ENCODE measurements at places on chromosomes 5 and 9.

GRCh38 chr5:92748072-92748676, 832.8 kb downstream of the NR2F1-AS1 start:
- DNase-seq, result no peak

DNA sequence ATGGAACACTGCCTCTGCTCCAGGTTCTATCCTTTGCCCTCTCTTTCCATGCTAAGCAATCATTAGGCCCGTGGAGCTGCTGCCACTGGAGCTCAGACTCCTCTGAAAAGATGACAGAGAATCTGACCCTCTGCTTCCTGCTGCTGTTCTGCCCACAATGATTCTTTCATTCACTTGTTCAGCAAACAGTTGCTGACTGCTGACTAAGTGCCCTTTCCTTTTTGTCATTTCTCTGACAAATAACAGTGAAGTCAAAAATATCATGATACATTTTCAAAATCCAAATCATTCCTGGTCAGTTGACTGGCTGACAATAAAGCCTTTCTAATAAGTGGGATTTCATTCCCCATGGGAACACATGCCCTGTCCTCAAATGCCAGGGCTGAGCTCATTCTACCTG, 110.1 kb downstream of the SIL1 start:
- no peak for DNase-seq

- DNase-seq, result no peak
Observed at GRCh38 chr9:8842402-8843193, 1043.0 kb upstream of the DMAC1 start.

DNA sequence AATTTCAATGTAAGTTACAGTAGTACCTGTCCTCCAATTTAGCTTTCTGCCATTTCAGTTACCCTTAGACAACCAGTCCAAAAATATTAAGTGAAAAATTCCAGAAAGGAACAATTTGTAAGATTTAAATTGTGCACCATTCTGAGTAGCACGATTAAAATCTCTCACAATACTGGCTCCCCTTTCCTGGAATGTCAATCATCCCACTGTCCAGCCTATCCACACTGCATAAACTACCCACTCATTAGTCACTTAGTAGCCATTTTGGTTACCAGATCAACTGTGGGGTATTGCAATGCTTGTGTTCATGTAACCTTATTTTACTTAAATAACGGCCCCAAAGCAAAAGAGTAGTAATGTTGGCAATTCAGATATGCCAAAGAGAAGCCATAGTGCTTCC, 11.6 kb downstream of the KIF24 start:
- DNase-seq, result no peak

DNA sequence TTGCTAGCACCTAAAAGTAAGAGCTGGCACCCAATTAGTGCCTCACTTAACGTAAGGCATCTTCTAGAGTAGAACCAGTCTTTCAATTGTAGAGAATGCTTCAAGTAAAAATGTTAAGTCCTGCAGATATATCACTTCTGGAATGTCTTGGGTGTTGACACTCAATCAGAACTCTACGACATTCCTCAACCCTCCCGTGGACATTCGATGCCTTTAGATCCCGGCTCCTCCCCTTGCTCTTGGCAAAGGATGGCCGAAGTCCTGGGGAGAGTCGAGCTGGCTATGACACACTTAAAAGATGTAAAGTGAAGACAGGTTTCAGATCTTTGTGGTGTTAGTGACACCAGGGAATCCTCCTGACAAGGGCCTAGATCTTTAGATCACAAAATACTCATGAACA, 87.5 kb upstream of the ERCC6L2 start:
- no peak for DNase-seq

DNA sequence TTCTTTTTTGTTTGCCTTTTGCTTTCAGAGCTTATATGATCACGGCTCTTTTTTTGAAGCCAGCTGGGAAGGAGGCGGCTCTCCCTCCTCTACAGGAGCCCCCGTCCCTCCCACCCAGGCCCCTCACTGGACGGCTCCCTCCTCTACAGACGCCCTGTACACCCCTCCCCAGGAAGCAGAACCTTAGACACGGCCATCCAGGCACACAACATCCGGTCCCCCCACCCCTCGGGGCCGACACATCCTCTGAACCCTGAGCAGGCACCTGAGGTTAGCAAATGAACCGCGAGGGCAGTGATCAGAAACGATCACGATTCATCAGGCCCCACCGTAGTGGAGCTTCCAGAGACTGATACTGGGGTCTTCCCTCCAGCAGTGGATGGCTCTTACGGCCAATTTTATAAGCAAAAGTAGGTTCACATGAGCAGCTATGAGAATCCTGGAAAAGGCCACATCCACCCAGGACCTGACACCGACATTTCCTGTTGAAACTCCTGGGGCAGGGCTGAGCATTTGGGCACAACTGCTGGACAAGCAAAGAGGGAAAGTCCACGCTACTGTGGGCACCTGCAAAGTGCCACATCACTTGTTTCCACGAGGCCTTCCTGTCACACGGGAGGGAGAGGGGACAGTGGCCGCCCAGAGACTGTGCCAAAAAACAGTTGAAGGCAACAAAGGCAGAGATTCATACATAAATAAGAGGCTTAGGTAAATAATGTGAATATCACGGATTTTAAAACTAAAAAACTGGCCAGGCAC, 78.9 kb downstream of the SEMA4D start:
- DNase-seq, result peak; percentile 71

DNA sequence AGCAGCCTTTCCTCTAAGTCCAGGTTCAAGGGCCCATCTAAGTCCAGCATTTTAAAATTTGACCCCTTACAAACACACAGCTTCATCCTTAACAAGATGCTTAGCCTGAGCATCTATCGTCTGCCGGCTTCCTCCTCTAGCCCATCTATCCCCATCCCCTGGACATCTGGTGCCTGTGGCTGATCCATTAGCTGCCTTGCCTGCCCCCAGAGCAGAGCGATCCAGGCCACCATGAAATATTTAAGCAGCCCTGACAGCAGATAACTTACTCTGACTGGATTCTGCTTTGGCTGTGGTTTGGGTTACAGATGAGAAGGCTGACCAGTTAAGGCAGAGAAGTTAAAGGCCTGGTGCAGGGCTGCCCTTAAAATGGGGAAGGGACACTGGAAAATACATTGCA, 30.9 kb upstream of the CPEB4 start:
- DNase-seq, result no peak

DNA sequence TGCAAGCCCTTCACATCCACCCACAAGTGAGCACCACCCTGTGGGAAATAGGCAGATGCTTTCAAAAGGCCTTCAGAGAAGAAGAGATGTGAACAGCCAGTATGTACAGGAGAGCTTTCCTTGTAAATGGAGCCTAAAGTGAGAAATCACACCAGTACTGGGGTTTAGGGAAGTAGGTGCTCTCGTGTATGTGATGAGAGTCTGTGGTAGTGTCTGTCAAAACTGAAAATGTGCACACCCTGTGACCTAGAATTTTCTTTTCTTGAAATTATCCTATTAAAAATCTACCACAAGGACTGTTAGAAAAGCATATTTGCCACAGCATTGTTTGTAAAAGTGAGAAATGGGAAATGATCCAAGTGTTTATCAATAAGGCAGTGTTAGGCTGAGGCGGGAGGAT, 16.6 kb downstream of the OTULINL start:
- no peak for DNase-seq

- no peak for DNase-seq
Observed at GRCh38 chr9:27387722-27388121, 90.8 kb upstream of the EQTN start.

GRCh38 chr5:140251527-140251973, 51.4 kb downstream of the PFDN1 start:
- peak; percentile 81 for DNase-seq

DNA sequence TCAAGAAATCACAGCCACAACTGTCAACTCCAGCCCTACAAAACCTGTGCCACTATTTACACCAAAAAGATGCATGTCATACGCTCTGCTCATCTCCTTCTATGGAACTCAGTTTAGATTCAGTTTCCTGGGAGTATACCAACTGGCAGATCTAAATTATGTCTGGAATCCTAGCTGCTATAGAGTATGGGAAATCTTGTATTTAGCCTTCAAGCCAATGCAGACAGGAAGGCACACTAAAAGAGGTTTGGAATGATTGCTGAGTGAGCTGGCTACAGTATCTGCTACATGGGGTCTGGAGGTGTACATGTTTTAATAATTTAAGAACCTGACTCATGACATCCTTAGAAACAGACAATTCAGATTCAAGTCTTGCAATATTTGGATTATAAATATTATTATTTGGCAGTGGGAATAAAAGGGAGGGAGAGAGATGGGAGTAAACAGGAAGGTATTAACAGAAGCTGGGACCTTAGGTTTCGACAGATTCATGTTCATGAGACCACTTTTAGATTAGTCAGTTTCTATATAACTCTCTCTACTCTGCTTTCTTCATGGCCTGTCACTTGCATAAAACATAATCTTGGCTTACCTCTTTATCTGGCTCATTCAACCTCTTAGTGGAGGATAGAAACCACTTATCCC, 178.8 kb upstream of the HAPLN1 start:
- no peak for DNase-seq

- DNase-seq, result no peak
Observed at GRCh38 chr5:91956738-91957137, 573.6 kb upstream of the ARRDC3 start.

DNA sequence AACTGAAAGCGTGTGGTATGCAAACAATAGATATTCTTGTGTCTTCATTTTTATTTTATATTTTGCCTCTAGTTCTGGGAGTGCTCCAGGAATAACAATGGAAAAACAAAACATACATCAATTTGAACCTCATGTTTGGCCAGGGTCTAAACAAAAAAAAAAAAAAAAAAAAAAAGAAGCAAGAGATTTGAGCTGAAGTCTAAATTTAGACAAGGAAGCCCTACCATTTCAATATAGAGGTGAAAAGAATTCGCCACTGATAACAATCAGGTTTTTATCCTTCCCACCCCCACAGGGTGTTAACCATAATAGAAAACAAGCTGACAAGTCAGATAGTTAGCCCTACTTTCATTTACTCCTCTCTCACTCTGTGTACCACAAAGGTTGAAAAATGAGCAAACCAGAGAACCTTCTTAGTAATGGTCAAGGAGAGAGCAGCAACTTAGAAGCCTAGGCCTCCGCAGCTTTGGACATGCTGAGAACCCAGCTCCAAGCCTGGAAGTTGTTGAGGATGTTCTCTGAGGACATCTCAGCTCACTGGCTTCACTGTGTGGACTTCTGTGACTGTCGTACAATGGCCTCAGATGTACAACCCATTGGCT, 118.2 kb upstream of the HMHB1 start:
- no peak for DNase-seq

GRCh38 chr5:79936002-79936645, 54.9 kb downstream of the MTX3 start:
- no peak for DNase-seq

- DNase-seq, result no peak
Observed at GRCh38 chr9:23278561-23278960, 547.5 kb downstream of the ELAVL2 start.

GRCh38 chr5:142918959-142919635, 148.9 kb downstream of the ARHGAP26 start:
- DNase-seq, result no peak

- DNase-seq, result no peak
Observed at GRCh38 chr5:33843579-33843978, 48.2 kb downstream of the ADAMTS12 start.

- no peak for DNase-seq
Observed at GRCh38 chr9:125911861-125912644, 164.9 kb downstream of the PBX3 start.

- DNase-seq, result peak; percentile 67
Observed at GRCh38 chr9:16133556-16134227, 580.8 kb downstream of the CCDC171 start.

DNA sequence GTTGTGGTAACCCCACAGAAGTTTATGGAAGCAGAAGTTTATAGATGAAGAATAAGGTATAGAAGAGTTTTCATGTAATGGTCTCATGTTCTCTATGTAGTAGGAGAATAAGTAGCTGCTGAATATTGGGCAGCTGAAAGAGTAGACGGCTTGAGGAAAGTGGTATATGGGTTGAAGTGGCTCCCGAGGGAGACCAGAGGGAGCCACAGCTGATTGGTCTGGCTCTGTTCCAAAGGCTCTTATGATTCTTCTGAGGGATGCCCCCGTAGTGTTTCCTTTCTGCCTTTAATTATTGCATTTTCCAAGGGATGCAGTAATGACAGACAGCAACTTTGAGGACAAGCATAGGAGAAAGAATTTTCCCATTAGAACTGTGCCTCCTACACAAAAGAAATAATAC, 30.1 kb upstream of the TENT2 start:
- DNase-seq, result no peak

- no peak for DNase-seq
Observed at GRCh38 chr9:70959366-70959765, 162.1 kb downstream of the TRPM3 start.

DNA sequence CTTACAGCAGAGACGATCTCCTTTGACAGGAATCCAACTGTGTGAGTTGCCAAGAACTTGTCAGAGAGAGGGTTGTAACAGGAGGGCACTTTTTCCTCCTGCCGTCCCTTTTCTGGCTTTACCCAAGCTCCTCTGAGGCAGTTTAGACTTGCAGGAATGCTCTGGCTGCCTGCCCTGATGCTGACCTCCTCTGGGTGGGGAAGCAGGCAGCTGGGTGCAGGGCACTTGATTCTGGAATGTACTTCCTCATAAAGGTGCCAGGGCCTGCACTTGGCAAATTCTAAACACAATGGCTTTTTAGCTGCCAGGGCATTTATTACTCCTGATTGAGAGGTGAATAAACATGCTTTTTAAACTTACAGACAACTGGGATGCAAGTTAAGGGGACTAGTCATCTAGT, 190.4 kb downstream of the EPB41L4A start:
- DNase-seq, result no peak

DNA sequence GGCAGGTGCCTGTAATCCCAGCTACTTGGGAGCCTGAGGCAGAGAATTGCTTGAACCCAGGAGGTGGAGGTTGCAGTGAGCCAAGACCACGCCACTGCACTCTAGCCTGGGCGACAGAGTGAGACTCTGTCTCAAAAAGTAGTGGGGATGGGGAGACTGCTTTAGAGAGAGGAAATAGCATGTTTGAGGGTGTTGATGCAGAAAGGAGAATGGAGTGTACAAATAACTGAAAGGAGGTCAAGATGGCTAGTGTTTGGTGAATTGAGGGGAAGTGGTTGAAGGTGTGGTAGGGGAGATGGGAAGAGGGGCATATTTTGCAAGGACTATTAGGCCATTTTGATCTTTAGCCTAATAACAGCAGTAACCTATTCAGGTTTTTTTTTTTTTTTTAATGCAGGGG, 18.2 kb downstream of the TENT2 start:
- DNase-seq, result peak; percentile 5

DNA sequence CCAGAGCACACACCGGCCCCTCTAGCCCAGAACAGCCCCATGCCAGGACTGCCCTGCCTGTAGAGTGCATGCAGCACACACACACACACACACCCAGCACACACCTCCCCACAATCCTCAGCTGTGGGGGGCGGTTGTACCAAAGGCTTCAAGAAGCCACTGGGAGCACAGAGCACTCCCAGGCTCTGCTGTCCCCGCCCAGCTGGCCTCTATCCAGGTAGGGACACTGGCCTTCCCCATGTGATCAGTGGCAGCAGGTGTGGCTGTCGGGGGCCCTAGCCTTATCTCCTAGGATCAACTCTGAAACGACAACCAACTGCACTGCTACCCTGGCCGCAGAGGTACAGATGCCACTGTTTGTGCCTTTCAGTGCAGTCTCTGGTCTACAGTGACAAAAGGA, 2.0 kb downstream of the ANAPC2 start:
- no peak for DNase-seq
